ENCODE measurements at places on chromosomes 5 and 9.

DNA sequence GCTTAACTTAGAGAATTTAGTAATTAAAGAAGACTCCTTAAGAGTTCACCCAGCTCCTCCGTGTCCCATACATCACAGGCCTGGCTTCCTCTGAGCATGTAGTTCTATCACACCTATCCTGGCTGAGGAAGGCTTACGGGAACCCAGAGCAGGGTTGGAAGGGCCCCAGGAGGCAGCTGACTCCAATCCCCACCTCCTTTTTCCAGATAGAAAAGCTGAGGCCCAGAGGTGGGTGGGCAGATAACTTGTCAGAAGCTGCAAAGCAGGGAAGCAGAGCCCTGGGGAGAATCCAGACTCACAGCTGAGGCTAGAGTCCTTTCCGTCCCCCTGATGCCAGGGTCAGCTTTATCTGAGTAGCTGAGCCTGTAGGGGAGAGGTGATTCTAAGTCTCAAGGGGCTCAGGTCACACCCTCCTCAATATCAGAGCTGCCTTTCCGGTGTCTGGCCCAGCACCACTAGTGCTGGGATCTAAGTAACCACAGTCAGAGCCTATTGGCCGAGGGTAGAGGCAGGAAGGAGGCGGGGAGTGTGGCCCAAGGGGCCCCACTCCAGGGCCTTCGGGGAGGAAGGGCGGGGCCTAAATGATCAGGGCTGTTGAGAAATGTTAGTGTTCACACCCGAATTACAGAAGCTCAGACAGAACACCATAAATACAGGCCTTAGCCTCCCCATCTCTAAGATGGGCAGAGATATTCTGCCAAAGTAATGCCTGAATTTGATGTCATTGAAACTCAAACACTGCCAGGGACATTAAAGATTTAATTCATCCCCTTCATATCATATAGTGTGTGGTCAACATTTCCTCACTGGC, 9.9 kb downstream of the CCDC69 start:
- peak; percentile 40 for DNase-seq

GRCh38 chr5:113166852-113167366, 190.3 kb downstream of the DCP2 start:
- DNase-seq = no peak

GRCh38 chr9:104028827-104029226, 65.3 kb upstream of the SMC2 start:
- no peak for DNase-seq

GRCh38 chr9:126499005-126499910, 114.5 kb upstream of the LMX1B start:
- DNase-seq = peak; percentile 54

DNA sequence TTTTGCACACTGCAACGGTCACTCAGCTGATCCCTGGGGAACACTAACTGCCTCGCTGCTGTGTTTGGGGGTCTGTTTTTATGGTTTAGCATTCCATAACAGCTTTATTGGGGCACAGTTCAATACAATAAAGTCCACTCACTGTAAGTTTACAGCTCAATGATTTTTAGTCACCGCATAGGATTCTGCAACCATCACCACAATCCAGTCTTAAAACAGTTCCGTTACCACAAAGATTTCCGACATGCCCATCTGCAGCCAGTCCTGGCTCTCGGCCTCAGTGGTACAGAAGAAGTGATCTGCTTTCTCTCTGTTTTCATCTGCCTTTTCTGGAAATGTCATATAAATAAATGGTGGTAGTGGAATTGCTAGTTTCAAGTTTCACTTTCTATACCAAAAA, 23.6 kb downstream of the OR2V2 start:
- DNase-seq = no peak

- no peak for DNase-seq
Measured at GRCh38 chr9:127838375-127839078, 15.9 kb downstream of the ENG start.

DNA sequence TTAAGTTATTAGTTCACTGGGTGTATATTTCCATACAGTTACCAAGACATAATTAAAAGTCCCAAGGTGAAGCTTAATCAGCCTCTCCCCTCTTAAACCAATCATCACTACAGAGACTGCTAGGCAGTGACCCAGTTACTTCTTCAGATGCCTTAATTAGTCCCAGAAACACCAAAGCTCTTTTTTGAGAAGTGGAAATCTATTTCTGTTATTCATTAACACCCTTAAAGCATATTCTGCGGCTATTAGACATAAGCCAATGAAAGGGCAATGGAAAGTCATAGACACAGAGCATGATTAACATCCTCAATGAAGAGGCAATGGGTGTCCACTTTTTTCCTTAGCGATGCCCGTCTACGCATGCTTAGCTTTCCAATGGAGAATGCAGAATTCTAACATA, 48.3 kb upstream of the DNAH5 start:
- DNase-seq = no peak

DNA sequence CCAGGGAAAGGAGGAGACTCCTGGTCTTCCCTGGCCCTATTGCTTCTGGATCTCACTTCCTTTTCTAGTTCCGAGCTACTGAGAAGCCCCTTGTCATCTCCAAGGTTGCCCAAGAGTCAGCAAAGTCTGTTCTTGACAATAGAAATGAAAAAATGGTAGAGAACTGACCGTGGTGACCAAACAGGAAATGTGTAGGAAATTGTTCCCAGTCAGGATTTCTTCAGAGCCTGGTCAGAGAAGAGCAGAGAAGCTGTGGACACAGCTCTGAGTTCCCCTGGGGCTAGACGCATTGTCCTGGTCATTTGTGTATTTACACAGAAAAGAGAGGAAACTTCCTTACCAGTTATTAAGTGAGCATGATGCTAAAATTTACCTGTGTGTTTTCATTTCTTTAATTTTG, 35.6 kb downstream of the S1PR3 start:
- no peak for DNase-seq

GRCh38 chr5:83049370-83049885, 27.8 kb downstream of the TMEM167A start:
- no peak for DNase-seq

DNA sequence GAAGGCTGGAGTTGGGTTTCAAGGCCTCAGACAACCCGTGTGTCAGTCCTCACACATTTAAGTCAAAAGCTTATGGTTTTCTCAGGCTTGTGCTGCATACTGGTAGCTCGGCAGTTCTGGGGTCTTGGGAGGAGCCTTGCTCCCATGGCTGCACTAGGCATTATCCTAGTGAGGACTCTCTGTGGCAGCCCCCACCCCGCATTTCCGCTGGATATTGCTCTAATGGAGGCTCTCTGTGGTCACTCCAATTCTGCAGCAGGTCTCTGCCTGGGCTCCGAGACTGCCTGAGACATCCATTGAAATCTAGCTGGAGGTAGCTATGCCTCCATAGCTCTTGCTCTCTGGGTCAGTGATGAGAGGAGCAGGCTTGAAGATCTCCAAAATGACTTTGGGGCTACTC, 311.5 kb upstream of the PTGER4 start:
- DNase-seq = no peak

GRCh38 chr5:71887680-71888079, 168.6 kb downstream of the CARTPT start:
- no peak for DNase-seq

- DNase-seq = no peak
Measured at GRCh38 chr5:25975885-25976284, 1062.5 kb downstream of the CDH9 start.

- DNase-seq = no peak
Measured at GRCh38 chr9:21831841-21832509, 29.5 kb downstream of the MTAP start.

GRCh38 chr5:136518814-136519213, 153.5 kb upstream of the TRPC7 start:
- DNase-seq = no peak

GRCh38 chr9:130738281-130738680, 44.7 kb downstream of the EXOSC2 start:
- no peak for DNase-seq

DNA sequence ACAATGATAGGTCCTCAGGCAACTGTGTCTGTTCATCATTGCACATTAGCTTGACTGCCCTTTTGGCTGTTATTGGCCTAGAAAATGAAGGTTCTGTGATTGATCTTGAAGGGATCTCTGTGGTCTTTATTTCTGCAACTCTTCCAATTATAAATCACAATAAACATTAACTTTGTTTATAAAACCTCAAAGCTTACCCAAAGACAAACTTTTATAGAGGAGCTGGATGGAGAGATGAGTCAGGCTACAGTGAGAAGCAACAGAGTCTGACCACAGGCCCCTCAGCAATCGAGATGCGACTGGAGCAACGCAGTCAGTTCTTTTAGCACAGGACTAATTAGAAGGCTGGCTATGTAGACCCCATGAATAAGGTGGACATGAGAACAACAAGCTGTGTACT, 5.3 kb downstream of the MACROH2A1 start:
- no peak for DNase-seq

GRCh38 chr5:139636207-139636792, 11.8 kb upstream of the CXXC5 start:
- DNase-seq = no peak

- no peak for DNase-seq
Measured at GRCh38 chr5:148735301-148735835, 81.0 kb upstream of the HTR4 start.

DNA sequence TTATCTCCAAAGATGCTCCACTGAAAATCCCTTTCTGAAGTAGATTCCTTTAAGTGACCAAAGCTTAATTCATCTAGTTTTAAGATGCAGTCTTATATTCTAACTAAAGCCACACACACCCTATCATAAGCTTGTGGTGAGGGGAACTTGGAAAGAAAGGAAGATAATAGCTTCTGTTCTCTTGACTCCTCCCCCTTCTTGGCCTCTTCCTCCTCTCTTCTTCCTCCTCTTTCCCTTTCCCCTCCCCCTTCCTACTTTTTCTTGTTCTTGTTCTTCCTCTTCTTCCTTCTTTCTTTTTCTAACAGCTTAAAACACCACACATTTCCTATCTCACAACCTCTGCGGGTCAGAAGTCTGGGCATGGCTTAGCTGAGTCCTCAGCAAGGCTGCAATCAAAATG, 23.5 kb downstream of the IL7R start:
- no peak for DNase-seq

DNA sequence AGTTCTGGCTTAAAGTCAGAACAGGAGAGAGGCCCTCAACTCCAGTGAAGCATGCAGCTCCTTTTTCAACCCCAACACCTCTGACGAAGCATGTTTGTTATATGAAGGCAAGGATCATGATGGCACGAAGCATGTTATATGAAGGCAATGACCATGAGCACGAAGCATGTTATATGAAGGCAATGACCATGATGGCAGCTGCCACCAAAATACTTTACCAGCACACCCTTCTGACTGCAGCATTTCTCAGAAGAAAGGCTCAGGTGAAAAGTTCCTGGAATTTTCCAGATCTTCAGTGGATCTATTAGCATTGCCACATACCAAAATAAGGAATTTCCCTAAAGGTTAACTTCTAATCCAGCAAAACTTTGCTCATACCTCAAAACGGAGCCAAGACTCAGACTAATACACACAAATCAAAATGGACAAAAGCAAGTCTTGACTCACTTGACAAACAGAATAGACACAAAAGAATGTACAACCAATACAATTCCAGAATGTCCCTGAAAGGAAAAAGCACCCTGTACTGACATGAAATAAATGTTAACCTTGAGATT, 217.4 kb downstream of the FANCC start:
- no peak for DNase-seq

GRCh38 chr9:83219154-83219923, 156.4 kb upstream of the RASEF start:
- DNase-seq = peak; percentile 87

- no peak for DNase-seq
Measured at GRCh38 chr5:74257645-74258313, 382.7 kb downstream of the ENC1 start.

DNA sequence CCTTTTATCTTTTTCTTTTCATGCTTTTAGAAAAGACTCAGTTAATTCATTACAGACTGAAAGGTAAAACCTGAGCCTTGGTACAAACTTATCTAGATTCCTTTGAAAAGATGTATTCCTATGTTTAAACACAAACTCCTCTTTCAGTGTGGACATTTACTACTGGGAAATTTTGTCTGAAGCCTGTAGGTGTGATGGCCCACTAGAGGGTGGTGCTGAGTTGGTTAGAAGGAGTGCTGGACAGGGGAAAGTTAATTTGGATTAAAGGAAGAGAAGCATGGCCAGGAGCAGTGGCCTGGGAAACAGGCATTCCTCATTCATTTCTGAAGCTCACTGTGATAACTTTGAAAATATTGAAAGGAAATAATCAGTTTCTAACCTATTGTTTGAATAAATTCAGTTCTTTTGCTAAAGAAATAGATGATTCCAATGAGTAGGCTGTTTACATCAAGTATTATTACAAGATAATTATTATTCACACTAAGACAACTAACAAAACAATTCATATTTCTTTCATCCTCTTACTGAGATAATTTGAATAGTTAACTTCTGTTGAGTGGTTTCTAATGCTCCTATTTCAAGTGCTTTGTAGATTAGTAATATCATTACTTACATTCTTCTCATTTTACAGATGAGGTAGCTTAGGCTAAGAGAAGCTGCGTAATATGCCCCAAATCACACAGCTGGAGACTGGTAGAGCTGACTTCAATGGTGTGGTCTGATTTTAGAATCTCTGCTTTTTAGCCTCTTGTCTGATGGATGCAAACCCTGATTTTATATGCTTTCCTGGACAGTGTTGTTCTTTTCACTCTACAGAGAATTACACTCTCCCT, 150.9 kb downstream of the ADGRV1 start:
- DNase-seq = peak; percentile 54

GRCh38 chr9:132200706-132201105, 38.8 kb downstream of the NTNG2 start:
- DNase-seq = no peak

DNA sequence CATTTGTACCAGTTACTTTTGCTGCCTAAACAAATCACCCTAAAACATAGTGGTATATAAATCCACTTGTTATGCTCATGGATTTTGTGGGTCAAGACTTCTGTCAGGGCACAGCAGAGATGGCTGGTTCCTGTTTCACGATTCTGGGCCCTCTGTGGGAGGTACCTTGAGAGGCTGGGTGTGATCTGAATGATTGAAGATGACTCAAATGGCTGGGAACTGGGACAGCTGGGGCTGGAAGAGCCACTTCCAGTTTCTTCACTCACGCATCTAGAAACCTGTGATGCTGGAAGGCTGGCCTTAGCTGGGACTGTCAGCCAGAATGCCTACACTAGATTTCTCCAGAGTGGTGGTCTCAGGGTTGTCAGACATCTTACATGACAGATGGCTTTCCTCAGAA, 88.1 kb downstream of the KIF4B start:
- no peak for DNase-seq
